ENCODE measurements at places on chromosomes 6 and 20. TPM values are rescaled to one million over a fixed set of nuclear protein-coding genes. Genes with fewer than 3 reads are reported as not detected.
A peak's percentile ranks its signal among the peaks of the same experiment; 100 is the strongest.

Gene CST1
- not detected for total RNA-seq

Gene GPX5
- not detected for total RNA-seq

Gene METTL24
- total RNA-seq = 3.0 TPM

Gene DEFB124
- total RNA-seq = not detected

Gene BAK1
- total RNA-seq = 27.5 TPM

Gene LRFN2
- 0.27 TPM for total RNA-seq

Gene RIPPLY2
- total RNA-seq = not detected

Gene IMPG1
- total RNA-seq = not detected

GRCh38 chr6:150616586-150616985 is 16.9 kb downstream of the PLEKHG1 start:
- DNase-seq = no peak

GRCh38 chr6:121210943-121211342 is 123.3 kb downstream of the TBC1D32 start:
- DNase-seq = no peak

DNA sequence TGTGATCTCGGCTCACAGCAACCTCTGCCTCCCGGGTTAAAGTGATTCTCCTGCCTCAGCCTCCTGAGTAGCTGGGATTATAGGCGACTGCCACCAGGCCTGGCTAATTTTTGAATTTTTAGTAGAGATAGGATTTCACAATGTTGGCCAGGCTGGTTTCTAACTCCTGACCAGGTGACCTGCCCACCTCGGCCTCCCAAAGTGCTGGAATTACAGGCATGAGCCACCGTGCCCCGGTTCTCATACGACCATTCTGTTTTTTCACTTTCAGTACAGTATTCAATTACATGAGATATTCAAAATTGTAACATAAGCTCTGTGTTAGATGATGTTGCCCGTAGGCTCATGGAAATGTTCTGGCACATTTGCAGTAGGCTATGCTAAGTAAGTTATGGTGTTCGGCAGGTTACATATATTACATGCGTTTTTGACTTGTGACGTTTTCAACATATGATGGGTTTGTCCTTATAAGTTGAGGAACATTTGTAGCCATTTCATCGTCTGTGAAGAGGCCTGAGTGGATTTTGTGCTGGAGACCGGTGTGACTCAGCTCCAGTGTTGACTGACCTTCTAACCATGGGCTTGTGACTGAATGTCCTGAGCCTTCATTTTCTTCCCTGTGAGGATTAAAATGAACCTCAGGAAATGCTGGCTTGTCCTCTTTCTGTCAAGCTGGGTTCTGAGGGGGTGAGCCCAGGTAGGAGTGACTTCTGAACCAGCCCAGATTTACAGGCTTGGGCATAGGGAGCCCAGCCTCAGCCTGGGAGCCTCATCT is 12.2 kb downstream of the PPARD start:
- no peak for DNase-seq

- no peak for DNase-seq
Measured at GRCh38 chr20:11011653-11012052, 337.9 kb upstream of the JAG1 start.

- no peak for DNase-seq
Measured at GRCh38 chr6:211871-212497, 80.3 kb upstream of the DUSP22 start.

DNA sequence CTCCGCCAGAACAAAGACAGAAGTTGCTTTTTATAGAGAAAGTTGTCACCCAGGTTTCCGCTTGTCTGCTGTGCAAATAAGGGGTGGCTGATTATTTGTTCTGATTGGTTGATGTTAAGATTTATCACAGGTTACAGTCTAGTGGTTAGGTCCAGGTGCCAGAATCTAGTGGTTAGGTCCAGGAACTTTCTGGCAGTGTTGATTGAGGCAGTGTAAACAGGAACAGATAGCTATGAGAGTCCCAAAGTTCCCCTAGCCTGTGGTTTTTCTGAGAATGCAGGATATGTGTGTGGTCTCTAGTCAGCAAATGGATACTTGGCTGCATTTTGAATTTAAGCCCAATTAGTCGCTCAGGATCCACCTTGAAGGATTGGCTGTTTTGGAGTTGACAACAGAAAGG is 148.0 kb downstream of the TMEM200A start:
- DNase-seq = peak; percentile 90

GRCh38 chr6:28709478-28710349 is 184.0 kb downstream of the GPX5 start:
- DNase-seq = no peak

DNA sequence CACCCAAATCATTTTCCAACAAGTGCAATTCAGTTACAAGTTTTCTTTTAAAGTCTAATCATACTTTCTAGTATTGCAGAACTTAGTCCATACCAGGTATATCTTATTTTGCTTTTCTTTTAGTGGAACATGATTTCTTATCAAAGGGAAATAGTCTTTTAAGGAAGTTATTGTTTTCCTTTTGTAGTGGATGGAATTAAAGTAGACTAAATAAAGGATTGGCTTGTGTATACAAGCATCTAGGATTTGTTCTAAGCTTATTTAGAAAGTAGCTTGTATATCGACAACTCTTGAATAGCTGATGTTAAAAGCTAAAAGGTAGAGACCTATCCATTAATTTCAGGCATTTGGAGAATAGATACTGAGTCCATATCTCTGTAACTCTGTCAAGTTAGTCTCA is 14.8 kb downstream of the DCBLD1 start:
- DNase-seq = no peak

DNA sequence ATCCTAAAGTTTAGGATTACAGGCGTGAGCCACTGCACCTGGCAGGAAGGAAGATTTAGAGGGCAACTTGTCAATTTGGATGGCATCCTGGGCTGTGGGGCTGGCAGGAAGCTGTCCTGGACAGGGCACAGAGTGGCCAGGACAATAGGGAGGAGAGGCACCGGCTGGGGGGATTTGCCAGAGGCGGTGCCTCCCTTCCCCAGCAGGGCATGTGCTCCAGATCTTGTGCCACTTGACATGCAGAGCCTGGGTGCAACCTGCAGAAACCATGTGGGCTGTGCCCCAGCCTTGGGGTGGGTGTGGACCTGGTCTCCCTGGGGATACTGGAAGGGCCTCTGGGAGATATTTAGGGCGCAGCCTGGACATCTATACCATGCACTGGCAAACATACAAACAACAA is 58.6 kb upstream of the EEF1A1 start:
- DNase-seq = no peak

- DNase-seq = no peak
Measured at GRCh38 chr6:37940074-37940847, 120.7 kb downstream of the ZFAND3 start.

GRCh38 chr6:26472549-26473290 is 15.0 kb downstream of the BTN2A1 start:
- DNase-seq = no peak

DNA sequence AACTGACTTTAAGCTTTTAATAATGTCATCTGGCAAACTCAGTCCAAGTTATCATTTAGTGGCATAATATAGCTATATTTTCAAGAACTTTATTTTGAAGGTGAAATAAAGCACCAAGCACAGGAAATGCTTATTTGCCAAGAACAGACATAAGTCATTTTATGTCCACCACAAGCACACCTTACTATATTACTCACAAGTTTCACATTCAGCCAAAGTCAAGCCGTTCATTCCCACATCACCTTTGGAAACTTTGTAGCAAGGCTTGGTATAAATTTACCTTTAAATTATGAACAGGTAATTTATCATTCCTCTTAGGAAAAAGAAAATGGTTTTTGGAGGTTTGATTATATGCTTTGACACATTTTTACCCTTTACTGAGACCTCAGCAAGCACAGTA is 236.8 kb upstream of the FKBP1C start:
- no peak for DNase-seq

DNA sequence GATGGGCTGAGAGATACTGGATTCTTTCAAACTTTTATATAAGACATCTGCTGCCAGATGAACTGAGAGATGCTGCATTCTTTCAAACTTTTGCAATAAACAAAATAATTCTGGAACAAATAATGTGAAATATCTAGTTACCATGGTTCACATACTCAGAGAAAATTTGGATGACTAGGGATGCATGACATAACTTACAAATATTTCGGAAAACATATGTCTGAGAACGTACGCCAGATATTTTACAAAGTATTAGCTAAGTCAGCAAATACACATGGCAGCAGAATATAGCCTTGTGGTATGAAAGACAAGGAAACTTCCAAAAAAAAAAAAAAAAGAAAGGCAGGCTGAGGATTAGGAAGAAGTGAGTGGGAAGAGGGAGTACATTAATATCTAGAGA is 113.3 kb upstream of the TRAF3IP2 start:
- DNase-seq = no peak

- no peak for DNase-seq
Measured at GRCh38 chr6:5486214-5486613, 224.9 kb downstream of the FARS2 start.

GRCh38 chr6:56863366-56863765 is 91.5 kb upstream of the BEND6 start:
- no peak for DNase-seq

GRCh38 chr6:7173843-7174503 is 66.2 kb downstream of the RREB1 start:
- DNase-seq = no peak

DNA sequence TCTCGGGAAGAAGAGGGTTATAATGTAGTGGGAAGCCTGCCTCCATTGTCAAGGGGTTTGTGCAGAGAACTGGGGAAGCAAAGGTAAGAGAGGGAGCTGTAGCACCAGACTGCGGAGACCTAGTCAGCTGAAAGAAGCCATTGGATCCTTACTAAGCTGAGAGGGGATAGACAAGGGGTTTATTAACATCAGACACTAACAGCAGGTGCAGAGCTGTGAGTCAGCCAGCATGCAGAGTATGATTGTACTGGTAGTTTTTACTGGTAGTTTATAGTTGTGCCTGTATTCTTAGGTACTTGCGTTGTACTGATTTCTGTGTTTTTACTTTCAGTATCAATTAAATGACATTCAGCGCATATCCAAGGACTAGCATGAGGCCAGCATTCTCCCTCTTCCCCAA is 17.8 kb upstream of the COL19A1 start:
- no peak for DNase-seq

DNA sequence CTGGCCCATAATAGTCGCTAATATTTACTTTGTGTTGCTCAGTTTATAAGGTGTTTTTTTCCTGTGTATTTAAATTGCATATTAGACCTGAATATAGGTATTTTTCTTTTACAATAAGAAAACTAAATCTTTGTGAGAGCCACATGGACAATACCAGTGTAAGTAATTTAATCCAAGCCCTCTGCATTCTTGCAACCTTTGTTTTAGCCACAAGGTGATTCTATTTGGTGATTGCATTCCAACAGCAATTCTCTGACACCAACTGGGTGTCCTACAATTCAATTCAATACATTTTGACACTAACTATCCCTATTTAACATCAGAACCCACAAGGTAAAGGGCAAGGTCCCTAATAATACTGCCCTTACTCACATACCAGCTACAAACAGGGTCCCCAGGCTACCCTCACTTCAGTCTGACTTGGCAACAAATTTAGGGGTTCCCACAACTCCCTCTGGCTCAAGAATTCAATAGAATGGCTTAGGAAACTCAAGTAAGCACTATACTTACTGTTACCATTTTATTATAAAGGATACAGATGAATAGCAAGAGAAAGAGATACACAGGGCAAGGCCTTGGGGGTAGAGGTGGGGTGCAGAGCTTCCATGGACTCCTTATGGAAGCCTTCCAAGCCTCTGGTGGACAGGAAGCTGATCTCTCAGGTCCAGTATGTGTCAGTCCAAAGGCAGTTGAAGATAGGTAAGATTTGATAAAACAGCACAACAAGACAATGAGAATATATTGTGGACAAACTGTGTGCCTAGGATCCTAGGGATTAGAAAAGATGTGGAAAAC is 169.3 kb downstream of the CD83 start:
- no peak for DNase-seq

- DNase-seq = no peak
Measured at GRCh38 chr6:3838992-3839867, 9.9 kb upstream of the FAM50B start.

- no peak for DNase-seq
Measured at GRCh38 chr20:8246153-8246552, 114.1 kb downstream of the PLCB1 start.

DNA sequence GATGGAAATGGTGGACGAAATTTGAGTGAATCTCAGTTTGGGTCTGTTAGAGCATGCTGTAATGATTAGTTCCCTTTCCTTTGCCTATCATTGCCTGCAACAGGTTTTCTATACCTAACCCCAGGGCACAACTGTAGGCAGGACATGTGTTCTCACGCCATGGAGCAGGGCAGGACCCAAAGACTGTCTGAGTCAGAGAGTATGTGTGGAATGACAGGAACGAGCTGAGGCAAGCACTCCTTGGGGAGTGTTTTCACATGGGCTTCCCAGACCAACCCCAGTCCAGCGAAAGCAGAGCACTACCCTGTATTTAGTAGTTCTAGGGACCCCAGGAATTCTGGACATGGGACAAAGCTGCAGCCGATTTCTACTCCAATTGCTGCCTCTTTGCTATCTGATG is 234.2 kb downstream of the HACE1 start:
- no peak for DNase-seq

GRCh38 chr6:110951008-110951407 is 7.5 kb upstream of the GTF3C6 start:
- DNase-seq = no peak

DNA sequence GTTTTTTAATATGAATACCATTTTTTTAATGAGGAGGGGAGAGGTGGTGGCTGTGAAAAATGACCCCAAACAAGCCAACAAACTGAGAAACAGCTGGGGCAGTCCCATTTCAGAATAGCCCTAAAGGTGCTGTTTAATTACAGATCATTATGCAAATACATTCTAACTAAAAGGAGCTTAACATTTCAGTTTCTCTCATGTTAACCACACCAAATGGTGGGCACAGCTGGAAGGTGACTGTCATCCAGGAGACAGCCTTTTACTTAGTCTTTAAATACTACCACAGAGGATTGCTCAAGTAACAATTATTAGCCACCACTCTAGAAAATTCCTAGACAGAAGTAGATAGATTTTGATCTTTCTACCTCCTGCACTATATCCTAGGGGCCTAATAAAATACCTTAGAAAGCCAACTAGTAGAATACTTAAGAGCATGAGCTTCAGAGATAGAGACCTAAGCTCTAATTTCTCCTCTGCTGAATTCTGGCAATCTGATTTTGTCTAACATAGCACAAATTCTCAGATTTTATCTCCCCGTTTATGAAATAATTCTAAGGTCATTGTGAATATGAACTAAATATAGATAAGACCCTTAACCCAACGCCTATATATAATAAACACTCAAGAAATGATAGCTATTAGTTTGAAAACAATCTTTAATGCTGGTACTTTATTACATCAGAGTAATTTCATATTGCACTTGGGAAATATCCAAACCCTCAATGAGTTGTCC is 615.1 kb upstream of the NRSN1 start:
- DNase-seq = no peak

GRCh38 chr20:46108435-46108841 is 9.7 kb upstream of the CD40 start:
- DNase-seq = peak; percentile 46

- no peak for DNase-seq
Measured at GRCh38 chr6:14746139-14746837, 499.6 kb upstream of the JARID2 start.

DNA sequence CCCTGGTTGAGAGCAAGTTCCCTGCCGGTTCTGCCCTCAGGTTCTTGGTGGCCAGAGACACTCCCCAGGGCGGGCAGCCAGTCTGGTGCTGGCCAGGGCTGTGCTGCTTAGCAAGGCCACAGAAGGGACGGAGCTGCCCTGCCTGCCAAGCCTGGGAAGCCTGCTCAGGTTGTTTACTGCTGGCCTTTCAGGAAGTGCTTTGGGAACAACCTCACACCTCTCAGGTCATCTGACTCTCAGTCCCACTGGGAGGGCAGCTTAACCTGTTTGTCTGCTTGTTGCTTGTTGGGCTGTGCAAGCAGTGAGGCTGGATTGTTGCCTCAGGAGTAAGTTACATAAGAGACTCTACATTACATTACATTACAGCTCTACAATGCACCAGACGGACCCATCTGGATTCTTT is 75.8 kb upstream of the AFDN start:
- DNase-seq = no peak

Measured in hematopoietic multipotent progenitor cell (in vitro differentiated cells).